Stimulated activated CD4-positive, alpha-beta T cell treated with anti-CD3 and anti-CD28 coated beads, TNF-alpha, amount 100 ng/mL, for 4 hours (primary cell): ENCODE measurements at places on chromosomes 13 and 19.

- DNase-seq = no peak
Measured at GRCh38 chr19:18594824-18595373, 6.3 kb downstream of the REX1BD start.

DNA sequence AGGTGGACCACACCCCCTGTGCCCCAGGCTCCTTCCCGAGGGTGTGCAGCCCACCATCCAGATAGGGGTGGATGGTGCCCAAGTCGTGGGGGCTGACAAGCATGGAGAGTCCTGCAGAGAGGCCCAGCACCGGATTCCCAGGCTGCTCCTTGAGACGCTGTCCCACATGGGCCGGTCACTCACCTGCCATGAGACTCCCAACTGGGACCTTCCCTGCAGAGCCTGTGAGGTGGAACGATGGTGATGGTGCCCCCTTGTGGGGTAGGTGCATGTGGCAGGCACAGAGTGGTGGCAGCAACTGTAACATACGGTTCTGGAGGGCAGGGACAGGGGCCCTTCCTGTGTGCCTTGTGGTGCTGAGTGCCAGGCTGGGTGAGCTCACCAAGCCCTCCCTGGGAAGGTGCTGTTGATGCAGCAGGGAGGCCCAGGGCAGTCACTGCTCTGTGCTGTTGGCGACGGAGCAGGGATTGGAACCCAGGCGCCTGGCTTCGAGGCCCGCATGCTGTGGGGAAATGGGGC lies 33.1 kb downstream of the PPP1R37 start:
- DNase-seq = peak; percentile 38

DNA sequence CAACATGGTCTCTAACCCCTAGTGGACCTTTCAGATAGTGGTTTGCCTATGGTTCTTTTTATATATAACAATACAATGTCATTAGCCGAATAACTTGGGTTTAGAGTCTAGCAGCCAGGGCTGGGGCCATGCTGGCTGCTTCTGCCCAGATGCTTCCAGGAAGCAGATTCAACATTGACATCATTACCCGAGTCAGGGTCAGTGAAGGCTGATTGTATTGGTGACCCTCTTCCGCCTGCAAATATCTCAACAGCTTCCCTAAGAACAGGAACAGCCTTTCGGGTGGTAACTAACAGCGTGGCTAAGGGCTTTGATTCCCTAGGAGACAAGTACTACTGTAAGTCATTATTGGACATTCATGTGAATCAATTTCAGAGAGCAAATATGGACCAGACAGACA lies 476.4 kb downstream of the UQCRFS1 start:
- no peak for DNase-seq

- no peak for DNase-seq
Measured at GRCh38 chr13:95588134-95588533, 35.6 kb downstream of the CLDN10 start.

DNA sequence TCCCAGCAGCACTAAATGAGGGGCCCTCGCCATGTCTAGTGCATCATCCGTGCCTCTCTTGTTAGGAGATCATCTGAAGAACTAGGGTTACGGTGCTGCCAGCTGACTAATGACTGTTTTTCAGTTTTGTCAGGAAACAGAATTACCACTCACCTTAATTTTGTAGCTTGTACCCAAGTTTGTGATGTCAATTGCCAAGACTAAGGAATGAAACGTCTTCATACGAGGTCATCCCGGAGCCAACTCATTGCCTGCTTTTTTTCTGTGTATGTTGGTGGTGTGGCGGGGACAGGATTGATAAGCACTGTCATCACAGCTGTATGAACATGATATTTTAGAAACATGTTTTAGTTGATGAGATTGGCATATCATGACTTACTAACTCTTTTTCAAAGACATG lies 100.6 kb downstream of the TNFRSF19 start:
- DNase-seq = no peak

GRCh38 chr13:25281935-25282332 lies 5.4 kb downstream of the MTMR6 start:
- DNase-seq = no peak

DNA sequence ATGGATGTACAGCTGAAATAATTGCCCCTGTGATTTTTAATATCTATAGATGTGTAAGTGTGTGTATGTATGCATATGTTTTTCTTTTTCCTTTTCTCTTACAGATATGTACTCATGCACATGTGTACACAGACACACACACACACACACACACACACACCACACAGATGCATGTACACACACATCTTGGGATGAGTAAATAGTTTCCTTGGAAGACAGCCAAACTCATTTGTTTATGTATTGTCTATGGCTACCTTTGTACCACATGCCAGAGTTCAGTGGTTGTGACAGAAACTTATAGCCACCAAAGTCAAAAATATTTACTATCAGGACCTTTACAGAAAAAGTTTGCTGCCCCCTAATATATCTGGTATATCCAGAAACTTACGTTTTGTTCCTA lies 192.6 kb downstream of the MAB21L1 start:
- DNase-seq = no peak

DNA sequence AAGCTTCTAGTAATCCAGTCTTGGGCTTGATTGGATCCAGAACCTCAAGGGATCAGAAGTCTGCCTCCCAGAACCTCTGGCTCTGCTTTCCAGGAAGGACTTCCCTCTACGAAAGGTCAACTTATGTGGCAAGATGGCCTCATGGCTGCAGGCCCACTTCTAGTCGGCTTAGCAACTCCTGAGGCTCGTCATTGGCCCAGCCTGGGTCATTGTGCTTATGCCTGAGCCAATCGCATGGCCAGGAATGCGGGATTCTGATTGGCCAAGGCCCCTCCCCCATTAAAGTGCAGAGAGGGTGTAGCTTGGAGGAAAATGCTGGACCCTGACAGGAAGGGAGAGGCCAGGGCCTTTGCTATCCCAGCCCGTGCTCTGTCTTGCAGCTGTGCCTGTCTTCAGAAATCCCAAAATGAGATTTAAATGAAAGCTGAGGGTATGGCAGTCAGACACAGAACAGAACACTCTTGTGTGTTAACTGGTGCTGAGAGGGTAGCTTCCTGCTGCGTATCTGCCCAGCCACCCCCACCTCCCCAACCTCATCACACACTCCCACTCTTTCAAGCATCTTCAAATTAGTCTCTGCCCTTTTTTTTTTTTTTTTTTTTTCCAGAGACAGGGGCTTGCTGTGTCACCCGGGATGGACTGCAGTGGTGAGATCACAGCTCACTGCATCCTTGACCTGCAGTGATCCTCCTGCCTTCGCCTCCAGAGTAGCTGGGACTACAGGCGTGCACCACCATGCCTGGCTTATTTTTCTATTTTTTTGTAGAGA lies 5.5 kb upstream of the CCNE1 start:
- no peak for DNase-seq

DNA sequence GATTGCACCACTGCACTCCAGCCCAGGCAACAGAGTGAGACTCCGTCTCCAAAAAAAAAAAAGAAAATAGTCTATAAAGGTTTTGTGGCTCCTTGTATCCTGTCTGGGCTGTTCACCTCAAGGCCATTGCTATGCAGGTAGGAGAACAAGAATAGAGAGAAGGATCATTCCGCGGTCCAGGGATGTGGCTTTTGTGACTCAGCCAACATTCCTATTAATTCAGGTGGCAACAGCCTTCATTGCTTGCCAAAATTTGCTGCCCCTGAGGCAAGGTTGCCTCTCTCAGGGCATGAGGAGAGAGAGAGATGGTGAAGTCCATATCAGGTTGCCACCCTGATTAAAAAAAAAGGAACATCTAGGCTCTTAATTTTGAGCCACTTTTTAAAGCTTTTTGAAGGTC lies 8.0 kb downstream of the ZNF551 start:
- no peak for DNase-seq

GRCh38 chr19:46564701-46565100 lies 36.4 kb upstream of the CALM3 start:
- no peak for DNase-seq
